Cardiac fibroblast (primary cell): ENCODE measurements at places on chromosomes 7 and 10.

GRCh38 chr7:100583132-100584053, 2.5 kb downstream of the LRCH4 start:
- peak; percentile 85 for DNase-seq

DNA sequence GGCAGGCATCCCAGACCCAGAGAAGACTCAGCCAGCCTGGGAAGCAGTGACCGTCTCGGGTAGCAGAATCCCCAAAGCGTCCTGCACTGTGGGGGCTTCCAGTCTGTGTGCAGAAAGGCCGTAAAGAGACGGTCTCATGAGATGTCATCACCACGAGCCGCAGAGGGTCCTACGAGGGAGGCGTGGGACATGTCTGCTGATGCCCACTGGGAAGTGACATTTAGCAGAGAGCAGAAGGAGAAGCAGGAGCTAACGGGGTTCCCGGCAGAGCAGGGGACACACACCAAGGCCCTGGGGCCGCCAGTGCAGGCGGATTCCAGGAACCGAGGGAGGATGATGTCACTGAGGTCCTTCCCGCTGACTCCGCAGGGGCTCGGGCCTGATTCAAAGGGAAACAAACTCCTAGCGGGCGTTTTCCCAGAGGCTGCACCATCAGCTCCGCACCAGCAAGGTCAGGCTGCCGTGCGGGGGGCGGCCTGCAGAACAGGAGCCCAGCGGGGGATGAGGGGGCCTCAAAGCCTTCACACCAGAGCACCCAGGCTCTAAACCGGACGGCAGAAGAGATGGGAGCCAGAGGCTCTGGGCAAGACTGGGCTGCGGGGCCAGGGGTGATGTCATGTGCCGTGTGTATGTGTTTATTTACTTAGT, 85.4 kb upstream of the PDGFA start:
- DNase-seq: no peak

DNA sequence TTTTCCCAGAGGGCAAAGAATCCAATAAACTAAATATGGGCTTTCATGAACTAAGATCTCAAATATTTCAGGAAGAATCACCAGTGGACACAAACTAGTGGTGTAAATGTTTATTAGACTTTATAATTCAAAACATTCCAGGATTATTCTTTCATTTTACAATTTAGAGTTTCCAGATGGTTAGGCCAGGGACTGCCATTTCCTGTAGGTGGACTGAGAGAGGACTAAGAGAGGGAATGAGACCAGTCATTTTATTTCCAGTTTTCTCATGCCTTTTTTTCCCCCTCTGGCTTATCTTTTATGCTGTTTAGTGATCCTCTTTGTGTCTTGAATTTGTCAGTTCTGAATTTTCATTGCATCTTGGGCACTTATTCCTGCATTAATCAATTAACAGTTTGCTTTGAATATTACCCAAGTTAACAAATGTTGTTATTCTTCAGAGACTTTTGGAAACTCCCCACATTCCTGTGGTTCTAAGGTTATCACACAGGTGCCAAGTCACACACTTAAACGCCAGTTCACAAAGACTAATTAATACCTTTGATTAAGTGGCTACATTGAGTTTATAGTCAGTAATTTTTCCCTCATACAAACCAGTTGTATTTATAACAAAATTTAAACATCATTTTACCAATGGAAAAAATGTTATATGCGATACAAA, 12.3 kb downstream of the CISD1 start:
- no peak for DNase-seq

- DNase-seq: no peak
Observed at GRCh38 chr10:43118631-43119415, 19.4 kb upstream of the CSGALNACT2 start.

- no peak for DNase-seq
Observed at GRCh38 chr10:112990271-112990670, 40.2 kb downstream of the TCF7L2 start.

DNA sequence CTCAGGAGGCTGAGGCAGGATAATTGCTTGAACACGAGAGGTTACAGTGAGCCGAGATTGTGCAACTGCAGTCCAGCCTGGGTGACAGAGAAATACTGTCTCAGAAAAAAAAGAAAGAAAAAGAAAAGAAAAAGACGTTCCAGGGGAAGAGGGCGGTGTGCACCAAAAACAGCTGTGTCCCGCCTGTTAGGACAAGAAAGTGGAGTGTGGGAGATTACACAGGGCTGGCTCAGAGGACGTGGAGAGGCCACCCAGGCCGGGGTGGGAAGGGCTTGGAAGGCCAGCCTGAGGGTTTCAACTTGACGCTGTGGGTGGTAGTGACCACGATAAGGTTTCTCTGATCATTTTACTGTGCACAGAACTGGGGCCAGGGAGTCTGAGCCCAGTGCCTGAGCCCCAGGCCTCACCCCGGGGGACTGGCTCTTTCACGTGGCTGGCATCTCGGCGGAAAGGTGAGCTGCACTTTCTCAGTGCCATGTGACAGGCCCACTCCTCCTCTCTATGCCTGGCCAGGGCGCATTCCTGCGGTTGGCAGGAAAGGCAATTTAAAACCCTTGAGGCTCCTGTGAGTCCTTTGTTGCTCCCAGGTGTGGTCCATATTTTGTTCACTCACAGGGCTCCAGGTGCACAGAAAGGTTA, 13.9 kb downstream of the RHBDD2 start:
- DNase-seq: peak; percentile 34

GRCh38 chr7:18900236-18900635, 217.2 kb downstream of the TWIST1 start:
- no peak for DNase-seq

DNA sequence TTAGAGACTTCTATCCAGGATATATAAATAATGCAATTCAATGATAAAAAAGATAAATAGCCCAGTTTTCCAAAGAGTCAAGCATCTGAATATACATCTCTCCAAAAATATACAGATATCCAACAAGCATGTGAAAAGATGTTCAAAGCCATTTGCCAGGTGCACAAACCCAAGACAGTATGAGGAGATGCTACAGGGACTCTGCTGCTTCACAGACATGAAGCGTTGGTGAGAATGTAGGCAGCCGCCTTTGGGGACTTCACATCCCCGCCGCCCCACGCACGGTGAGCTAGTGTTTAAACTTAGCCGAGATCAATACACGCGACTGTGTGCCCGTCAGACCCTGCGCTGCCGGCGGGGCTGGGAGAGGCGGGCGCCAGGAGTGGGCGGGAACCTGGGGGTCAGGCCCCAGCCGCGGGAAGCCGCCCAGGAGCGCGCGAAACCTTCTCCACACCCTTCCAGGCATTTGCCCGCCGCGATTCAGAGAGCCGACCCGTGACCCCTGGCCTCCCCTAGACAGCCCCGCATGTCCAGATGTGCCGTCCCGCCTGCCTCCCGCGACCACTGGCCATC, 927 bp upstream of the ALOX5 start:
- no peak for DNase-seq

DNA sequence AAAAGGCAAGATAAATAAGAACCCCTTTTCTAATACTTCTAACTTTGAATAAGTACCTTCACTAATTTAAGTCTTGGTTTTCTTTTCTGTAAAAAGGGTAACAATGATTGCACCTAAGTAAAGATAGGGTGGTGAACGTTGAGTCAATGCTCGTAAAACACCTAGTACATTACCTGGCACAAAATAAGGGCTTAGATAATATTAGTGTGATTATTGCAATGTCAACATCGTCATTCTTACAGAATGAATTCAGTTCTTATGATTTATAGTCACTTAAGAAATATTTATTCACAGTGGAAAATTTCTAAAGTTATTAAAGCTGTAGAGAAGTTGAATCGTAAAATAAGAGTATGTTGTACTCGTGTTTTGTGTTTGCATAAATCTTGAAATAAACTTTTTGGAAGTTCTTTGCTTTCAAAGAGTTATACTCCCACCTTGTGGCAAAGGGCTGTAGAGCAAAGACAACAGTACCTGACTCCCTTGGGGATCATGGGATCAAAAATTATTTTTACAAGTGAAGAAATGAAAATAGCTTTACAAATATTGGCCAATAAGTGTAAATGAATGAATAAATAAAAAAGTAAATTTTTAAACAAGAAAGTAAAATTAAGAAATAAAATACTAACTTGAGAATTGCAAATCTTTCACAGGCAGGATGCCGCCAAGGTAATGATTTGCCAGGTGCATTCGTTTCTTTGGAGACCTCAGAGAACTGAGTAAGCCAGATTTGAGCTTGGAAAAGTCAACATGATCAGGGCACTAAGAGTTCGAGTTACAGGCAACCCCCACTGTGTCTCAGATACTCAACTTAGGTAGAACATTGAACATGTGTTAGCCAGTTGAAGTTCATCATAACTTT, 285.8 kb upstream of the CACNA2D1 start:
- peak; percentile 67 for DNase-seq

DNA sequence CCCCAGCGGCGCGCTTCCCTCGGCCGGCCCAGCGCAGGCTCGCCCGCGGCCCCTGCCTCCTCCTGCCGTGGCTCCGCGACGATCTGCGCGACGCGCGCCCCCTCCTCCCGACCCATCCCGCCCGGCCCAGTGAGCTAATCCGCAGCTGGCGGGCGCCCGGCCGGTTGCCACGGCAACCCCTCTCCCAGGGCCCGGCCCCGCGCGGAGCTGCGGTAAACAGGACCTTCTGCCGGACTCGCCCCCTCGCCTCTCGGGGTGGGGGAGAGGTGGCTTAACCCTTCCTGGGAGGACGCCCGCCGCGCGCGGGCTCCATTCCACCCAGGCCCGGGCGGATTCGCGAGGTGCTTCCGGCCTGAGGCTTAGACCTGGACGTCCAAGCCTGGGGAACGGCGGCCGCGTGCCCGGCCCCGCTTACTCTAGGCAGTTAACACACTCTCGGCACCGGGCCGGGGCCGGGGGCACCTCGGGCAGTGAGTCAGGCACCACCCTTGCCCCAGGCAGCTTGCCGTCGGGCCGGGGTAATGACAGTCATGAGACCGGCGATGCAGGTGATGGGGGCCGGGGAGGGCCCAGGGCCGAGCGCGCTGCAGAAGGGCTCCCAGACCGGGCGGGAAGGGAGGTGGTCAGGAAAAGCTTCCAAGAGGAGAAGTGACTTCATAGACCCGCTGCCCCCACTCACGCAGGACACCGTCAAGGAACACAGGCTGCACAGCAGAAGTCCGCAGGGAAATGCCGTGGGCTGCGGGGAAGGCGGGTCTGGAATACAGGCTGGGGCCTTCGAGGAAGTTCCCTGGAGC, at the start of gene DENND2A:
Gene DENND2A (minus strand): TSS at position 87 of the 797 bp plus-strand sequence. CDS start 38,416 bp downstream, outside the sequence.
- peak; percentile 69 for DNase-seq

DNA sequence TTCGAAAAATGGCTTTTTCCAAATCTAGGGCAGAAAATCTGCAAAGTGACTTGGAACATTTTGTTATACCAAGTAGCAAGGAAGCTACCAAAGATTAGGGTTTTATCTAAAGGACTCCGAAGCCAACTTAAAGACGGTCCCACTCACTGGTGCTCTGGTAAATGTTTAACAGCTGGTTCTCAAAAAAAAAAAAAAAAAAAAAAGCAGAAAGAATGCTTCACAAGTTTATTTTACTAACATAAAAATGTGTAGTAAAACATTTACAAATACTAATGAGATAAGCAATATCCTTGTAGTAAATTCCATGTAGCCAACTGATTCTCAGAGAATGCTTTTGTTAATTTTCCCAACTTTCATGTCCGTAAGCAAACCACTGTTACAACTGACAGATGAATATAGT, 38.4 kb downstream of the TAF3 start:
- DNase-seq: no peak

- no peak for DNase-seq
Observed at GRCh38 chr10:101007099-101007711, 7.6 kb downstream of the LZTS2 start.

DNA sequence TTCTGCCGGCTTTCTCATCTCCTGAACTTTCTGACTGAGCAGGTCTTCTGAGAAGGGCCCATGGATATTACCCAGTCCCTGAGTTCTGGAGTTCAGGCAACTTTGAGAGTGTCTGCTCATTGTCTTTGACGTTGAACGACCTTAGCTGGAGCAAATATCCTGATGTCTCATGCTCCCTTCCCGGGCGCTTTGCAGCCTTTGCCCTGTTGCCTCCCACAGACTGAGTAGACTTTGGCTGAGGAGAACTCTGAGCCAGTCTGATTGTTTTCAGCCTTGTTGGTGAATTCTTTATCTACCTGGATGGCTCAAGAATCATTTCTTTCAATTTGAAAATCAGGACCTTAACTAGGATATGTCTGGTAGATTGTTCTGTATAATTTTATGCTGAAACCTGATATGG, 353.7 kb downstream of the GLRX3 start:
- DNase-seq: no peak

DNA sequence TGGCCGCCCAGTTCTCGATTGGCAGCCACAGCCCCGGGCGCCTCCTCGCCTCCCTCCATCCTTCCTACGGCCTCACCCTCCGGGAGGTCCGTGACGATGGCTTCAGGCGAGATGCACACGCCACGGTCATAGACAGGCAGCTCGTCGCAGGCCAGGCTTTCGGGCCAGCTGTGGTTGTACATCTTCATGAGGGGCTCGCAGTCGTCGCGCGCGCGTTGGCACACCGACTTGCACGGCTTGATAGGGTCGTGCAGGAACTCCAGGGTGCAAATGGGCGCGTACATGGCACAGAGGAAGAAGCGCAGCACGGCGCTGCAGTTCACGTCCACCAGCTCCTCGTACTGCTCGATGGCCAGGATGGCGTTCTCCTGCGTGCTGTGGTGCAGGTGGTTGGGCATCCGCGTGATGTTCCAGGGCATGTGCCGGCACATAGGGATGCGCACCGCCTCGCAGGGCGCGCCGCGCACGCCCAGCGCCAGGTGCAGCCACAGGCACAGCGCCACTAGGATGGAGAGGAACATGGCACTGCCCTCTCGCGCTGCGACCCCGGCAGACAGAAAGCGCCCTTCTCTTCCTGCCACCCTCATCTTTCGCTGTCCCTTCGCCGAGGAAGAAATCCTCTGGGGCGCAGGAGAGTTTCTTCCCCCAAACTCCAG, 472 bp downstream of the SFRP4 start:
- DNase-seq: no peak

GRCh38 chr7:113915956-113916355, 2.9 kb downstream of the PPP1R3A start:
- no peak for DNase-seq

GRCh38 chr10:128633864-128634540, 507.8 kb upstream of the MKI67 start:
- DNase-seq: no peak
